ENCODE measurements at places on chromosomes 6 and 20.

DNA sequence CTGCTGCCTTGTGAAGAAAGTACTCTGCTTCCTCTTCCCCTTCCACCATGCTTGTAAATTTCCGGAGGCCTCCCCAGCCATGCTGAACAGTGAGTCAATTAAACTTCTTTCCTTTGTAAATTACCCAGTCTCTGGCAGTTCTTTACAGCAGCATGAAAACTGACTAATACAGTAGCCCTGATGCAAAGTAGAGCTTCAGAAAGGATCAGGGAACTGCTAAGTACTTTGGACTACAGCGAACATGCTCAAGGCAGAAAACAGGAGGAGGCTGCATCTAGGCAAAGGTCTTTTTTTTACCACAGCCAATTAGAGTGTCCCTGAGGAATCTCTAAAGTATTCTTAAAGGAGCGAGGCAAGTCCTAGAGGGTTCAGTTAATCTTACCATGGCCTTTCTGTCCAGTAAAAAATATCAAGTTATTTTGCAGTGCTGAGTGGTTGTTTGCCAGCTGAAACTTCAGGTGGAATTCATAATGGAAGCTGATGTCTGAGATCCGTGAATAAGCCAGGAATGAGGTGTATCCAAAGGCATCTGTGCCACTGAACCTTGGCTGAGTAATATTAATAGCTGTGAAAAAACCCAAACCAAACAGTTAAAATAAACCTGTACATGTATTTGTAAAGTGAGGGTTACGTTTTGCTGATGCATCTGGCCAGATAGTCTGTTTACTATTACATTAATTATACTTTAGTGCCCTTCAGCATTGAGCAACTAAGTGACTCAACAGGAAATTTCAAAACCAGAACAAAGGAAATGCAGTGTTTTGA lies 170.4 kb downstream of the PHF3 start:
- DNase-seq = no peak

DNA sequence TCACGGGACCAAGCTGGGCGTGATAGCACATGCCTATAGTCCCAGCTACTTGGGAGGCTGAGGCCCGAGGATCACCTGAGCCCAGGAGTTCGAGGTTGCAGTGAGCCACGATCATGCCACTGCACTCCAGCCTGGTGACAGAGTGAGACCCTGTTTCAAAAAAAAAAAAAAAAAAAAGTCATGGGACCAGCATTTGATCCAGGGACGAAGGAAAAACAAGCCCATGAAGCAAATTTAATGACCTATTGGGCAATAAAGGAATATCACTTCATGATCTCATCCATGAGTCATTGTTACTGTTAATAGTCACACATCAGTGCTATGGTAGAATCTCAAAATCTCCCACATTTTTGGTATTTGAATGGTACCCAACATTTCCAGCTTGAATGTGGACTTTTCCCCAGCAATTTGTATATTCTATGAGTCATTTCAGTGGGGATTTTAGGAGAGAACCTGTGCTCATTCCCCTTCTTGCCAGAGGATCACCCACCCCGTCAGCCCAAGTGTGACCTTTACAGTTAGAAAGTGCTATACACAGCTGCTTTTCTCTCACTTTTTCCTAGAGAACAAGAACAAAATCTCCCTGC lies 8.5 kb upstream of the SOD2 start:
- DNase-seq = no peak

DNA sequence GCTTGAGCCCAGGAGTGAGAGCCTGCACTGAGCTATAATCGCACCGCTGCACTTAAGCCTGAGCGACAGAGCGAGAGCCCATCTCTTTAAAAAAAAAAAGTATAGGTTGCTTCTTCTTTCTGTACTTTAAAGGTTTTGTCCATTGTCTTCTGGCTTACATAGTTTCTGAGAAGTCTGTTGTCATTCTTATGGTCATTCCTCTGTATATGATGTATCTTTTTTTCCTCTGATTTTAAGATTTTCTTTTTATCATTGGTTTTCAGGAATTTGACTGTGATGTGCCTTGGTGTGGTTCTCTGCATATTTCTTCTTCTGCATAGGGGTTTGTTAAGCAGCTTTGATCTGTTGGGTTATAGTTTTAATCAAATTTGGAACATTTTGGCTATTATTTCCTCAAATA lies 29.1 kb downstream of the QRSL1 start:
- no peak for DNase-seq

GRCh38 chr6:98871057-98871456 lies 36.7 kb downstream of the POU3F2 start:
- DNase-seq = no peak

- no peak for DNase-seq
These were observed 621.5 kb upstream of the BTBD3 start for GRCh38 chr20:11296221-11296620.

DNA sequence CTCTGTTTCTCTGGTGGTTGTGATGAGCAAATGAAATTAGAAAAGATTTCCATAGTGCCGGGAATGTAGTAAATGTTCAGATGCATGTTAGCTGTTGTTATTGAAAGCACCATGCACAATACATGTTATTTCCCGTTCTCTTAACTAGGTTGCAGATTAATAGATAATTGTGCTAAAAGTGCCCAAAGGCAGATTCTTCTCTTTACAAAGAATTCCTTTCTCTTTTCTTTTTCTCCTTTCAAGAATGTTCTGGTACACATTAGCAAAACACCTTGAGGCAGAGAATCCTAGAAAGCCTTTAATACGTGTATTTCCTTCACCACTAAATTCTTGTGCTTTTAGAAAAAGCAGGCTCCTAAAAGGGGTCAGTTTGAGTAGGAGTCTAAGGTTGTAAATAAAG lies 121.1 kb upstream of the ASF1A start:
- DNase-seq = no peak

GRCh38 chr6:111884068-111884467 lies 10.8 kb upstream of the FYN start:
- no peak for DNase-seq

DNA sequence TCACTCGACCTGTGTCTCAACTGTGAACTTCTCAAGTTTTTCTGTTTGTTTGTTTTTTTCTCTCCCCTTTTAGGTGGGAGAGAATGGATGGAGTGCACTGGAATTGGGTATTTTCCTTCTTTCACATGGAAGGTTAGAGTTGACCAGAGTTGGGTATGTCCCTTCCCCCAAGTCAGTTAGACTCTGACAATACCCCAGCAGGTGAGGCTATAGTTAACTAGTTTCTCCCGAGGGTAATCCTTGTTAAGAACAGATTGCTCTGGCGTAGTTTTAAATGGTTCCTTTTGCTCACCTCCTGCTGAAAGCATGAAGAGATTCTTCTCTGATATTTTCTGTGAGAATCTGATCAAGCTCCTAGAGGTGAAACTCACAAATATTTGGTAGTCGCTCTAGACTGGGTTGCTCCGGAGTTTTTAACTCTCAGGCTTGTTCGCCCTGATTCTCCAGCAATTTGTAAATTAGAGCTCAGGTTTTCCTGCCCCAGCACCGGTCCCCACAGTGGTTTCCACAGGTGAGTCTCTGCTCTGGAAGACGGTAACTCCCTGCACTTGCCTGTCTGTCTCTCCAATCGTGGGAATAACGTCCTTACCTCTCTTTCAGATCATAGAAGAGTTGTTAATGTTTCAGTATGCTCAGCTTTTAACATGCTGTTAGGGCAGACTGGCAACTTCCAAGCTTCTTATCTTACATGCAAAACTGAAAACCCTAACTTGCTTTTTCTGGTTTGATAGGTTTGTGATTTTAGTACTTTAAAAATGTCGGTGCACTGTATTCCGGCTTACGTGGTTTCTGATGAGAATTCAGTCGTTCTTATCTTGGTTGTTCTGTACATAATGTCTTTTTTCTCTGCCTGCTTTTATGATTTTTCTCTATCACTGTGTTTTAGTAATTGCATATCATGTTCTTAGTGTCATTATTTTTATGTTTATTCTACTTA lies 111.2 kb upstream of the HIVEP1 start:
- no peak for DNase-seq

- DNase-seq = no peak
These were observed 20.2 kb upstream of the SLC22A3 start for GRCh38 chr6:160327981-160328380.

DNA sequence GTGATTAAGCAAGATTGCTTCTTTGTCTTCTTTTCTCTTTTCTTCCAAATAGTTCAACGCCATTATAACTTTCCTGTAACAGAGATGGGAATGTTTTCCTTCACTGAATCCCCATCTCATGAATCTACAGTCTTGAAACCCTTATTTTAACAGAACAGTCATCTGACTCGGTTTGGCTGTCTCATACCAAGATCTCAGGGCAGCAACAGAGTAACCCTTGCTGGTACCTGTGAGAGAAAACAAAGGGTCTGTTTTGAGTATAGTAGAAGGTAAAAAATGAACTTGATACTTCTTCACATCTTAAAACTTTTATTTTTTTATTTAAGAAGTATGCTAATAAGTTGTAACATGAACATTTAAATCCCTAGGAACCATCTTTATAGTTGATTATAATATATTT lies 19.6 kb upstream of the DSE start:
- no peak for DNase-seq

- no peak for DNase-seq
These were observed 10.3 kb downstream of the ZMYND8 start for GRCh38 chr20:47346172-47346571.

- no peak for DNase-seq
These were observed 19.8 kb downstream of the PXDC1 start for GRCh38 chr6:3731700-3732099.

- no peak for DNase-seq
These were observed 8.6 kb upstream of the YTHDF1 start for GRCh38 chr20:63224412-63225081.

- no peak for DNase-seq
These were observed 10.1 kb downstream of the CSNK2A1 start for GRCh38 chr20:533526-533925.

- DNase-seq = no peak
These were observed 62.6 kb downstream of the FAM50B start for GRCh38 chr6:3911614-3912336.

DNA sequence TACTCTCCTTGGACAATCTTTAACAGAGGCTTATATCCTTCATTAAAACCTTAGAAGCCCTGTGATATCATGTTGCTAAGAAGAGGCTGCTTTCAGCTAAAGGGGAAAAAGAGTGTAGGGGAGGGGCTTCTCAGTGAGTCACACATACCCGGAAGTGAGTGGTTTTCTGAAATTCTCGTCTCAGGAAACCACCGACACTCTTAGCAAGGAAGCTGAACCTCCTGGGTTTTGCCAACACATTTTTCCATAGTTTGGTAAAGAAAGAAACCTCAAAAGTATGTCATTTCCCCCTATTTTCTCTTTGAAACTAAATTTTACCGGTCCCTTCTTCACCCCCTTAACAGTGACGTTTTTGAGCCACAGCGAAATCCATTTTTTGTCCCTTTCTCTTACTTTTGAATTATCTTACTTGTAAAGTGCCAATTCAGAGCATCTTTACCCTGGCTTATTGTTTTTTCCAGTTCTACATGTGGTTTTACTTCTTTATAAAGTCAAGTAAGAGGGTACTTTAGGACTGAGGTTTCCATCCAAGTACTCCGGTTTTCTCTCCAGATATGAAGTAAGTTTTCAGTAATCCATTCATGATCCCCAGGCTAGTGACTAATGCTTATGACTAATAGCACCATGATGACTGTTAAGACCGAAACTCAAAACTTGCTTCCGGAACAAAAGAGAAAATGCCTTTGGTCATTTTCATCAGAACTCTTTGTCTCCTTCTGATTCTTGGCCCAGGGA lies 219.3 kb downstream of the ARHGAP18 start:
- peak; percentile 28 for DNase-seq

GRCh38 chr6:44129841-44130322 lies 2.5 kb downstream of the TMEM63B start:
- no peak for DNase-seq

All from forelimb muscle (tissue), 1 donor.